ENCODE measurements at places on chromosomes 16 and 17. TPM values are rescaled to one million over a fixed set of nuclear protein-coding genes. Genes with fewer than 3 reads are reported as not detected.

DNA sequence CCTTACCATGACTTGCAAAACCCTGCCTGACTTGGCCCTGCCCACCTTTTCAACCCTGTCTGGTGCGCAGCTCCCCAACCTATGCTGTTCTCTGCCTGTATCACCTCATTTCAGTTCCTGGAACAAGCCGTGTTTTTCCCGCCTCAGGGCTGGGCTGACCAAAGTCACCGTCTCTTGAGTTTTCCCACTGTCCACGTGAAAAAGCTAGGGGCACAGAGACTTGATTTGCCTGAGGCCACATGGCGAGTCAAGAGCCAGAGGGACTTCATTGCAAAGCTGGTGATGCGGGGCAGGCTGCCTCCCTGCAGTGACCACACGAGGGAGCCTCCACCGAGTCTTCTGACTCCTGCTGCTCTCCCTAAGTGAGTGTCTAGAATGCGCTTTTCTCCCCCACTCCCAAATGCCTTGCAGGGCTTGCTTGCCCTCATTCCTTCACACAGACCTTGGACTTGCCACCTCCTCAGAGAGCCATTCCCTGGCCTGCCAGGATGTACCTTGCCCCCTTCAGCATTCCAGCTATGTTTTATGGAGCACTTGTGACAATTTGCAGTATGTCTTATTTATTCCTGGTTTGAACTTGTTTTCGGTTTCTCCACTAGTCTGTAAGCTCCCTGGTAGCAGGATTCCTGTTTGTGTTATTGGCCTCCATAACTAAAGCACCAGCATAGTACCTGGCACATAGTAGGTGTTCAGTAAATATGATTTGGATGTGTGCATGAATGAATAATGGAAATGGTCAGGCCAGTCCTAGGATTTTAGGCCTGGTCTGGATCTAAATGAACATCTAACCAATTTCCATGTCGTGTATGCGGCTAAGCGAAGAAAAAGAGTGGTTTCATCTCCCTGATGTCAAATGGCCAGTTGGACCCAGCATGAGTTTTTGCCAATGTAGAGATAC is 252.3 kb downstream of the SNX29 start:
- DNase-seq, result peak; percentile 20
- H3K4me1 ChIP-seq, result peaks cover 38% of the 10 kb centered on the region
- H3K36me3 ChIP-seq, result peaks cover 59% of the 10 kb centered on the region
- H3K4me3 ChIP-seq, result no peak overlapping the region
- peak overlapping the region; percentile 38 for H3K27ac ChIP-seq
- H3K27me3 ChIP-seq, result no peaks in the 10 kb centered on the region

GRCh38 chr16:8632675-8633182 is 11.2 kb downstream of the METTL22 start:
- no peak overlapping the region for H3K4me3 ChIP-seq
- no peaks in the 10 kb centered on the region for H3K27me3 ChIP-seq
- no peak for DNase-seq
- peak overlapping the region; percentile 44 for H3K27ac ChIP-seq
- peaks cover 6% of the 10 kb centered on the region for H3K4me1 ChIP-seq
- peaks cover 88% of the 10 kb centered on the region for H3K36me3 ChIP-seq

DNA sequence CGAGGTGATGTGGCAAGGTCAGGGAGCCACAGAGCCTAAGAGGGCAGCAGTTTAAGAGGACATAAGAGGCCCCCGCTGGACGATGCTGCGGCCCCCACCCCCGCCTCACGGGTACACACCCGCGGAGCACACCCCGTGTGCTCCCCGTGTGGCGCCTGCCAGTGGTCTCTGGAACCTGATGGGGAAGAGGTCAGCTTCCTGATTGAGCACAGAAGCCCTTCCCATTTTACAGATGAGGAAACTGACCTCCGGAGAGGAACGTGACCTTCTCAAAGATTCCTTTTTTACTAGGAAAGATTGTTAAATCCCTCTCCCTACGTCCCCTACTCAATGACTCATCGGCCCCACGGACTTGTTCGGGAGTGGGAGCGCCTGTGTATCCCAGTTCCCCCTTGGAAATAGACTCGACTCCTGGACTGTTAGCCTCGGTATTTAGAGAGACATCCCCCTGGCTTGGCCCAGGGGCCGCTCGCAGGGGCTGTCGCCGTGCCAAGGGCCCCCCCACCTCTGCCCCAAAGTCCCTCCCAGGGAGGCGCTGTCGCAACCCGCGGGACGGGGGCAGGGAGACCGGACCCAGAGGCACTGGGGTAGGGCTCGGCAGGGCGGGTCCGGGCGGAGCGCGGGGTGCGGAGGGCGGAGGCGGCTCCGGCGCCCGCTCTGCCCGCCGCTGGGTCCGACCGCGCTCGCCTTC is at the start of gene ABCC3:
Gene ABCC3 (plus strand): TSS at position 658 of the 691 bp plus-strand sequence. CDS start 56 bp downstream, outside the sequence.
- H3K4me3 ChIP-seq, result no peak within 1 kb of the TSS
- H3K27me3 ChIP-seq, result peaks cover 63% of the 10 kb centered on the region
- no peak within 1 kb of the TSS for H3K27ac ChIP-seq
- peaks cover 7% of the 10 kb centered on the region for H3K4me1 ChIP-seq

DNA sequence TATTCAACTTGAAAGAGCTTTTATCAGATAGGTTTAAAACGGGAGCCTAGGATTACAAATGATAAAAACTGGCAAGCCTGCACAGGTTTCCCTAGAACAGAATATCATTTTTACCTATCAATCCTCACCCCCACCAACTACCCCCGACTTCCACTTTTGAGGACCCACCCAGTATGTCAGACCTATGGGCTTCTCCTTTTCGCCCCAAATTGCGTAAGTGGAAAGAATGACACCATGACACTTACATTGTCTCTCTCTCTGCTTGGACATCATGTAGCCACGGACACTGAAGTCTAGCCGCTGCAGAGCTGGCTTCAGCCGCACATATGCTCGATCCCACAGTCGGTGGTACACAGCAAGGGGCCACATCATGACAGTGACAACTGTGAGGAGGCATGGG is 7.4 kb upstream of the PSMC3IP start:
- peaks cover 31% of the 10 kb centered on the region for H3K4me1 ChIP-seq
- peaks cover 93% of the 10 kb centered on the region for H3K36me3 ChIP-seq
- DNase-seq, result no peak
- H3K27me3 ChIP-seq, result no peaks in the 10 kb centered on the region
- peak overlapping the region; percentile 46 for H3K27ac ChIP-seq
- no peak overlapping the region for H3K4me3 ChIP-seq

DNA sequence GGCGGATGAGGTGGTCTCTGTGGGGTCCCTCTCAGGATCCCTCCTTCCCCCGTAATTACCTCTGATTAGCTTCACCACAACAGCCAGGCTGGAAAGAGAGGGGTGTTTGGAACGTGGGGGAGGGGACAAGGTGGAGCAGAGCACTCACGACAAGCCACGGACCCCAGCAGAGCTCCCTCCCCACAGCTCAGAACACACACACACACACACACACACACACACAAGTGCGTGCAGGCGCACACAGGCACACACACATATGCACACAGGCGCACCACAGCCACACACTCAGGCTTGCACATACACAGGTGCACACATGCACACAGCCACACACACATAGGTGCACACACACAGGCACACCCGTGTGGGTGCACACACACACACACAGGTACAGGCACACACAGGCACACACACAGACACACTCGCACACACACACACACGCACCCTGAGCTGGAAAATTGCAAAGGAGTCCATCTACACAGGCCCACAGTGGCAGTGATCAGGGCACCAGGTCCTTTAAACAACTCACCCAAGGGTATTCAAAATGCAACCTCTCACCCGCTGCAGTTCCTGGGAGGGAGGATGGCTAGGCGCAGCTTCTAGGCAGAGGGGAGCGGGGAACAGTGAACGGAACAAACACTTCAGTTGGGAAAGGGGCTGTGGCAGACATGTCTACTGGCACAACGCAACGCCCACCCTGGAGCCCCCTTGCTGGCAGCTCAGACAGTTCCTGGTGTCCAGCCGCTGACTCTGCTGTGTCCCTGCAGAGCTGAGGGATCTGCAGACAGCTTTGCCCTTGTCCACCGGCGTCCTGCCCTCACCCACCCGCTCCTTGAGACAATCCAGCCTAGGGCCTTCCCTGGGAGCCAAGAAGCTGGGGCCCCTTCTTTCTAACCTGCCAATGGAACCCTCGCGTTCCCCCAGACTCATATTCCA is 59.9 kb upstream of the DLX4 start:
- DNase-seq, result no peak
- H3K27me3 ChIP-seq, result peaks cover 81% of the 10 kb centered on the region
- H3K27ac ChIP-seq, result no peak overlapping the region
- H3K4me3 ChIP-seq, result no peak overlapping the region
- peaks cover 7% of the 10 kb centered on the region for H3K4me1 ChIP-seq

DNA sequence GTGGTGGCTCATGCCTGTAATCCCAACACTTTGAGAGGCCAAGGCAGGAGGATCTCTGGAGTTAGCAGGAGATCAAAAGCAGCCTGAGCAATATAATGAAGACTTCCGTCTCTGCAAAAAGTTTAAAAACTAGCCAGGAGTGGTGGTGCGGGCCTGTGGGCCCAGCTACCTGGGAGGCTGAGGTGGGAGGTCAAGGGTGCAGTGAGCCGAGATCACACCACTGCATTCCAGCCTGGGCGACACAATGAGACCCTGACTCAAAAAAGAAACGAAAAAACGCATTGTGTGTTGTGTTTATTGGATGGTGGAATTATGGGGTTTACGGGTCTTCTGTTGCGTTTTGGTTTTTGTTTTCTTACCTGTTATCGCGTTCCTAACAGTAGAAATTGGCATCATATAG is 863 bp upstream of the DDX19A start:
- peak overlapping the region; percentile 95 for H3K27ac ChIP-seq
- H3K36me3 ChIP-seq, result peaks cover 19% of the 10 kb centered on the region
- H3K27me3 ChIP-seq, result no peaks in the 10 kb centered on the region
- DNase-seq, result no peak

The KIF2B gene
- not detected for total RNA-seq

DNA sequence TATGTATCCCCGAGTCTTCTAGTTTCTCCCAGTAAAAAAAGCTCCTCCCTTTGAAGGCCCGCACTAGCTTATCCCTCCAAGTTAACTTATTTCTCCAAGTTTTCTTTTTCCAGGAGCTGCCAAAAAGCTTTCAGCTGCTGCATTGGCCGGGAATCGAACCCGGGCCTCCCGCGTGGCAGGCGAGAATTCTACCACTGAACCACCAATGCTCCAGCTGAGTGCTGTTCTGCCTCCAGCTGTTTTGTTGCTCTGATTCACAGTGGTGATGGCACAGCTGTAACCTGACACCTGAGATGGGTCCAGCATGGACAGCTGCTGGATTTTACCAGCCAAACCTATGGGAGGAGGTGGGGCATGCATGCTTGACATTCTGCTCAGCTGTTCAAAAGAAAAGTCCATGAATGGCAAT is 22.1 kb downstream of the VAC14 start:
- peaks cover 87% of the 10 kb centered on the region for H3K36me3 ChIP-seq
- no peaks in the 10 kb centered on the region for H3K4me1 ChIP-seq
- no peak overlapping the region for H3K4me3 ChIP-seq
- DNase-seq, result no peak

DNA sequence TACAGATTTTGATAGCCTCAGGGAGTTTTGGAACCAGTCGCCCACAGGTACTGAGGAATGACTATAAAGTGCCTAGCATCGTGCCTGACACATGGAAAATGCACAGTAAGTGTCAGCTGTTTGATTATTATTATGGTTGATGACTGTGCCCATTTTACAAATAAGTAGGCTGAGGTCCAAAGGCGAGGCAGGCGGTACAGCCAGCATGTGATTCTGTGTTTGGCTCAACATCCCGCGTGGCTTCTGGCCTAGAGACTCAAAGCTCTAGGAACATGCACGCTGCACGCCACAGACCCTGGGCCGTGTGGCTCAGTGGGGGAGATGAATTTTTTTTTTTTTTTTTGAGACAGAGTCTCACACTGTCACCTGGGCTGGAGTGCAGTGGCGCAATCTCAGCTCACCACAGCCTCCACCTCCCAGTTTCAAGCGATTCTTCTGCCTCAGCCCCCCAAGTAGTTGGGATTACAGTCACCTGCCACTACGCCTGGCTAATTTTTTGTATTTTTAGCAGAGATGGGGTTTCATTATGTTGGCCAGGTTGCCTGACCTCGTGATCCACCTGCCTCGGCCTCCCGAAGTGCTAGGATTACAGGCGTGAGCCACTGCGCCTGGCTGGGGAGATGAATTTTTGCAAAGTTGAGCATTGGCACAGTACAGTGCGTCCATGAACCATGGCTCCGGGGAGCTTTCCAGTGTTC is 57.7 kb downstream of the NKD1 start:
- H3K4me3 ChIP-seq, result no peak overlapping the region
- no peak for DNase-seq
- H3K4me1 ChIP-seq, result no peaks in the 10 kb centered on the region
- H3K36me3 ChIP-seq, result no peaks in the 10 kb centered on the region
- H3K27me3 ChIP-seq, result no peaks in the 10 kb centered on the region
- H3K27ac ChIP-seq, result no peak overlapping the region

GRCh38 chr17:14307560-14308024 is 6.7 kb downstream of the HS3ST3B1 start:
- no peak overlapping the region for H3K27ac ChIP-seq
- H3K4me3 ChIP-seq, result no peak overlapping the region
- no peaks in the 10 kb centered on the region for H3K36me3 ChIP-seq
